CD4-positive, alpha-beta T cell treated with Interleukin-10 for 1 hour (primary cell): ENCODE measurements at places on chromosomes 1 and 21.

- DNase-seq = no peak
Measured at GRCh38 chr1:201461645-201462441, 7.1 kb downstream of the PHLDA3 start.

DNA sequence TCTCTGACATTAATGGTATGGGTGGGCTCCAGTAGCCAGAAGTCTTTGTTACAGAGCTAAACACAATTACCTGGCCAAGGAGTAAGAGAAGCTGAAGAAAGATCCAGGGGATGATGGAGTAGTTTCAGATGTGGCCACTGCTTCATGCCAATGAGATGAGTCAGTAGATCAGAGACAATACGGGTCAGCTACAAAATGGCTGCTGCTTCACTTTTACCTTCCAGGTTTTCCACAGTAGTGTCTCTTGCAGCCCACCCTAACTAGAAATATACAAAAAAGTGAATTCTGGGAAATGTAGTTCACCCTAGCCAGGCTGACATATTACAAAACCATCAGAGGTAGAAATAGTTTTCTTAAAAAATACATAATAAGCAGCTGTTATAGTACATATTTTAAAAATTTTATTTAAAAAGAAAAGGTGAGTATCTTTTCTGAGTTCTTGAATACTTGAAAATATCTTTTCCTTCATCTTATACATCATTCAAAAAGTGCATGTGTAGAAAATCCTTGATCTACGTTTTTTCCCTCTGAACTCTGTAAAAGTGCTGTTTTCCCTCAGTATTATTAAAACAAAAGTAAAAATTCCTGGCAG is 36.1 kb downstream of the LRIF1 start:
- no peak for DNase-seq

DNA sequence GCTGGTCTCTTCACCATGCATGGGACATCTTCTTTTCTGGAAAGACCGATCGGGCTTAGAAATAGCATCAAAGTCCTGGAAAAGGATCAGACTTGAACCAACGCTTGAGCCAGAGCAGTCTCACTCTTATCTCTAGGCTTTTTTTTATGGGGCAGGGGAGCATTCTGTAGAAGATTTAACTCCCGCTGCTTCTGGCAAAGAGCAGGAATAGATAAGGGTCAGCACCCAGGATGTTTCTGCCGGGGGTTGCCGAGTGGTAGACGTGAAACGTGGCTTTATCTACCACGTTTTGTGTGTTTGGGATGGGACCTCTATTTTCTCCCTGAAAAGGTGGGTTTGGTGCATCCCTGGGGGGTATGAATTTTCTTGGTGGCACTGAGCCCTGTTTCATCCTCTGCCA is 18.8 kb downstream of the SPSB1 start:
- DNase-seq = no peak

- DNase-seq = no peak
Measured at GRCh38 chr1:24294228-24294672, 24.9 kb upstream of the GRHL3 start.
